Camera-type eye (tissue), 1 donor: ENCODE measurements at places on chromosomes 3 and 15. TPM values are rescaled to one million over a fixed set of nuclear protein-coding genes. Genes with fewer than 3 reads are reported as not detected.

The TGM4 gene
- total RNA-seq: not detected

The MAP3K13 gene
- total RNA-seq: 69.7 TPM

The CYP1A1 gene
- 0.55 TPM for total RNA-seq

The FANCD2 gene
- total RNA-seq: 11.7 TPM

The SRGAP3 gene
- 90.3 TPM for total RNA-seq
